Hair follicular keratinocyte (primary cell): ENCODE measurements at places on chromosomes 16 and 17. TPM values are rescaled to one million over a fixed set of nuclear protein-coding genes. Genes with fewer than 3 reads are reported as not detected.

Gene DNAAF8
- 0.55 TPM in 1 of 2 replicates, not detected in the other for total RNA-seq

Gene CDRT4
- total RNA-seq: 1.1 and 4.2 TPM in 2 replicates

Gene COPS3
- total RNA-seq: 65.8 and 118 TPM in 2 replicates

Gene SLC6A4
- total RNA-seq: not detected in 2 replicates

Gene SOX15
- total RNA-seq: 141 and 207 TPM in 2 replicates

Gene ITGAD
- not detected in 2 replicates for total RNA-seq

Gene CCL4L2
- total RNA-seq: not detected in 2 replicates

Gene ANKFY1
- 9.5 and 10.5 TPM in 2 replicates for total RNA-seq

Gene CACNG3
- total RNA-seq: not detected in 2 replicates

Gene RTN4RL1
- total RNA-seq: 4.4 and 8.0 TPM in 2 replicates

Gene TAT
- total RNA-seq: not detected in 2 replicates

Gene SCNN1B
- 0.16 TPM in 1 of 2 replicates, not detected in the other for total RNA-seq

Gene CES1
- total RNA-seq: not detected in 2 replicates

Gene STH
- not detected in 2 replicates for total RNA-seq

Gene TEKT1
- not detected in 2 replicates for total RNA-seq

Gene SPNS2
- total RNA-seq: 0.08 TPM in 1 of 2 replicates, not detected in the other
